ENCODE measurements at places on chromosomes 12 and 14. TPM values are rescaled to one million over a fixed set of nuclear protein-coding genes. Genes with fewer than 3 reads are reported as not detected.

- no peaks in the 10 kb centered on the region for H3K36me3 ChIP-seq
- no peak overlapping the region for H3K27ac ChIP-seq
- no peak for DNase-seq
- no peak overlapping the region for H3K4me3 ChIP-seq
- no peaks in the 10 kb centered on the region for H3K4me1 ChIP-seq
These were observed 7.3 kb upstream of the RNASE1 start for GRCh38 chr14:20809917-20810316.

- peak overlapping the region; percentile 57 for H3K27ac ChIP-seq
- peak; percentile 85 for DNase-seq
- H3K4me1 ChIP-seq = no peaks in the 10 kb centered on the region
- H3K36me3 ChIP-seq = no peaks in the 10 kb centered on the region
- H3K4me3 ChIP-seq = no peak overlapping the region
These were observed 50.5 kb upstream of the RAP1B start for GRCh38 chr12:68559984-68560850.

DNA sequence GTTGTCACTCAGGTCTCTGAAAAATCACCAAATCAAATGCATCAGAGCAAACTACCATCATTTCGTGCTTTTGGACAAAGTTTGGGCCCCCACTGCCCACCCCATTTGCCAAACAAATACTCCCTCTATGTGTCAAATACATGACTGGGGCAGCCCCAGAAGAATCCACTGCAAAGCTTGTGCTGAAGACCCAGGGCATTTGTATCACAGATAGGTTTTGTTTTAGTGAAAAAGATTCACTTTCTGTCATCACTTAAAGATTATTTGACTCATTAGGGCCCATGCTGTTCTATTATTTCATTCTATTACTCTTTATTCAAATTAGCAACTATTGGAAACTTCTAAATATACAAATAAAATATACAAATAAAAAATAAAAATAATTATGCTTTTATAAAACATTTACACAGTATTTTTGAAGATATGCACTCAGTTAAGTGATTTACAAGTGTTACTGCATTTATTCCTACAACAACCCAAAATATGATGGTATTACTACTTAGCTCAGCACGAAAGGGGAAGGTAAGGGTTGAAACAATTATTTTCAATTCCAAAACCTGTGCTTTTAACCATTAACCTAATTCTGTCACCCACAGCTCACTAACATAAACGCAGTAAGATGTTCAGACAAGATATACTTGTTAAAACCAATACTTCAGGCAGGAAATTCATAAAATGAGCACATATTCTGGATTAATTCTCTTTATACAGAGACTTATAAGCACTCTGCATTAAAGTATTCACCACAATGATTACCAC lies 36.5 kb downstream of the LRIG3 start:
- H3K27me3 ChIP-seq = no peaks in the 10 kb centered on the region
- peaks cover 39% of the 10 kb centered on the region for H3K36me3 ChIP-seq
- H3K4me1 ChIP-seq = no peaks in the 10 kb centered on the region
- no peak overlapping the region for H3K27ac ChIP-seq
- H3K4me3 ChIP-seq = no peak overlapping the region

DNA sequence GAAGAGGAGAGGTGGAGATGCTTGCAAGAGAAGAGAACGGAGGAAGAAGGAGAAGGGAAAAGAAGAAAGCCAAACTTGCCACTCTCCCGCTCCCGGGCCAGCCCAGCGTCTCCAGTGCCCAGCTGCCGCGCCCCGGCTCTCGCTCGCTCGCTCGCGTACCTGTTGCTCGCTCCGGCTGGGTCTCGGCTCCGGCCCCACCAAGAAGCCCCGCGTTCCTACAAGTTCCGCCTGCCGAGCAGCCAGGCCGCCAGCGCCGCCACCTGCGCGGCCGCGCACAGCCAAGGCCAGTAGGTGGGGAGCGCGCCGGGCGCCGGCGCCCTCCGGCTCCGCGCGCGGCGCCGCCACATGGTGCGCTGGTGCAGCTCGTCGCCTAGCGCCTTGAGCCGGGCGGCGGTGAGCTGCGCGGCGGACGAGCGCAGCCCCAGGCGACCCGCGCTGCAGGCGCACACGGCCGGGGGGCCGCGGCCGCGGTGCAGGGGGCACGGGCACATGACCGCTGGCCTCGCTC lies 370 bp downstream of the HRK start:
- H3K36me3 ChIP-seq = no peaks in the 10 kb centered on the region
- DNase-seq = no peak
- H3K4me3 ChIP-seq = peak overlapping the region; percentile 17
- H3K27ac ChIP-seq = no peak overlapping the region
- H3K27me3 ChIP-seq = peaks cover 19% of the 10 kb centered on the region

DNA sequence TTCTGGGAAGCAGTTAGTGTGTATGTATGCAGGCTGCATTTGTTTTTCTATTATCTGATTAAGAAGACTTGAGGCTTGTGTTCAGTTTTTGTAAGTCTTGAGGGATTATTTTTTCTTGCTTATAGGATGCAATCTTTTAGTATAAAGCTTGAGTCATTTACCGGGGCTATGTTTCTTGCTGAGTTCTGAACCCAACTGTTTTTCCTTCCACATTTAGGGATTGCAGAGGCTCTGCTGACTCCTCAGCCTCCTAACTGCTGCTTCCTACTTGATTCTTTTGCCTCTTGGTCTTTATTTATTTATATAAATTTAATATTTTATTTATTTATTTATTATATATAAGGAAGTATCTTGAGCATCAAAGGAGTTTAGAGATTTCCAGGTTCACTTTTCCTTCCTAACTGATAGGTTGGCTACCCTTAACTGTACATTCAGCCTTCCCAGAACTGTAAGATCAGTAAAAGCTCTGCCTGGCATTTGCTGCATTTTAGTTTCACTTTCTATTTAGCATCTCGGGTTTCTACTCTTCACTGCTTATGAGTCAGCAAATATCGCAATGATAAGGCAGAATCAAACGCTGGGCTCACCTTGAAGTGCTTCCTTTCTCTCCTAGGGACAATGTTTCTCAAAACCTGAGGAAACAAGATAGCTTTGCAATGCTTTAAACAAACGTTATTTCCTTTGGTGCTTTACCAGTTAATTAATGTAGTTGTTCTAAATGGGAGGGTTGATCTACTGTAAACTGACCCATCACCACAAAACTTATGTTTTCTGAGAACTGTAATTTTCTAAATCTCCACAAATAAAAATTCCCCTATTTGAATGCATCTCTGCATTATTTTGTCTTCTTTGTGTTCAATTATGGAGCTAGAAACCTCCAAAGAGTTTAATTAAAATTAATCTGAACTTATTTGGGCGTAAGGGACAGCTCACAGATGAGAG lies 1183.7 kb upstream of the TMEM132C start:
- no peaks in the 10 kb centered on the region for H3K36me3 ChIP-seq
- H3K4me1 ChIP-seq = peaks cover 12% of the 10 kb centered on the region
- no peak for DNase-seq
- no peaks in the 10 kb centered on the region for H3K27me3 ChIP-seq

GRCh38 chr14:20179218-20179617 lies 11.5 kb upstream of the OR11G2 start:
- H3K36me3 ChIP-seq = no peaks in the 10 kb centered on the region
- DNase-seq = no peak
- no peaks in the 10 kb centered on the region for H3K4me1 ChIP-seq
- H3K27ac ChIP-seq = no peak overlapping the region
- no peaks in the 10 kb centered on the region for H3K27me3 ChIP-seq
- no peak overlapping the region for H3K4me3 ChIP-seq

- H3K27ac ChIP-seq = no peak overlapping the region
- H3K4me1 ChIP-seq = no peaks in the 10 kb centered on the region
- H3K4me3 ChIP-seq = no peak overlapping the region
- H3K27me3 ChIP-seq = no peaks in the 10 kb centered on the region
These were observed 448.1 kb downstream of the NPAS3 start for GRCh38 chr14:33386781-33387180.

DNA sequence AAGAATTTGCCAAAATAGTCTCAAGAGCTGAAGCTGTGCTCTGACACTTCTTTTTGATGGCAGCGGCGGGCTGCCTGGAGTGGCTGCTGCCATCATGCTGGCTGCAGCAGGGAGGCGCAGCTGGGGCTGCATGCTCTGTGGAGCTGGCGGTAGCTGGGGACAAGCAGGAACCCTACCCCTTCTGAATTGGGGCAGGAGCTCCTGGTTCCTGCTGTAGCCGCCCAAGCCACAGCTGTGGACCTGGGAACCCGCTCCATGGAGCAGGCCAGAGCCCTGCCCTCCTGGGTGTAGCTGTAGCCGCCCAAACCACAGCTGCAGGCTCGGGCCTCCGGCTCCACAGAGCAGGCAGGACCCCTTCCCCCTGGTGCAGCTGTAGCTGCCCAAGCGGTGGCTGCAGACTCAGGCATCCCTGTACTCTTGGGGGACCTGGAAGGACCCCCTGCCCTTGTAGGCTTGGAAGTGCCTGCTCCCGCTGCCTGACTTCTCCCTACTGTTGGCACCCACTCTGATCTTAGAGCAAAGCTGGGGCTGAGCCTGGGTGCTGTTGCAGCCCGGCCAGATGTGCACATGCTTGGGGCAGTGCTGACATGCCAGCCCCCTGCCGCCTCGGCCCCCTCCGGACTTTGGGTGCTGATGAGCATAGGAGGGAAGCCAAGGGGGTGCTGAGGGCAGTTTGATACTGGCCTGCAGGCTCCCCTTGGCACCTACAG lies 33.3 kb downstream of the APAF1 start:
- H3K27me3 ChIP-seq = no peaks in the 10 kb centered on the region
- no peaks in the 10 kb centered on the region for H3K4me1 ChIP-seq
- DNase-seq = no peak
- H3K4me3 ChIP-seq = no peak overlapping the region
- H3K36me3 ChIP-seq = peaks cover 65% of the 10 kb centered on the region

- H3K27ac ChIP-seq = no peak overlapping the region
- H3K4me3 ChIP-seq = no peak overlapping the region
- no peak for DNase-seq
- no peaks in the 10 kb centered on the region for H3K27me3 ChIP-seq
These were observed 55.5 kb downstream of the CDC42BPB start for GRCh38 chr14:103001651-103002396.

DNA sequence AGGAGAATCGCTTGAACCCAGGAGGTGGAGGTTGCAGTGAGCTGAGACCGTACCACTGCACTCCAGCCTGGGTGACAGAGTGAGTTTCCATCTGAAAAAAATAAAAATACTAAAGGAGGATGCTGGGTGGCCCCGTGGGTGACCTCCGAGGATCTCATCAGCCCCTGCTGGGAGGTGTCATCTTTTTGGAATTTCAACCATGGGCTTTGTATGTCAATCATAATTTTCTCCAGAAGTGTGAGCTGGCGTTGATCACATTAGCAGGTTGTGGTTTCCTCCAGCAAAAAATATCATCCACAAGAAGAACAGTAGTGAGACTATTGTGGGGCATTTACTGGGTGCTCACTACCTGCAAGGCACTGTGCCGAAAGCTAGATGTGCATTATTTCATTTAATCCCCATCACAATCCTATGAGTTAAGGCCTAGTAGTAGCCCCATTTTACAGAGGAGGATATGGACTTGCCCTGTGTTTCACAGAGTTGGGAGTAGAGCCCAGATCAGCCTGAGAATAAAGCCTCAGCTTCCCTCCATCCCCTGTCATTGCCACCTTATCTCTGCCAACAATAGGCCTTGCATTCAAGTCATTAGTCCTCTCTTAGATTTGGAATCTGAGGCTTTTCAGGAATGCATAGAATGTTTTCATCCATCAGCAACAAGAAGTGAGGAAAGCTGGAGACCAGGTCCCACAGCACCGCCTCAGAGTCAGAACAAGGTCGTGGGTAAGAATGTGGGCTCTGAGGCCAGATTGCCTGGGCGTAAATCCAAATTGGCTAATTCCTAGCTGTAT lies 39.8 kb downstream of the SVOP start:
- H3K4me3 ChIP-seq = no peak overlapping the region
- no peaks in the 10 kb centered on the region for H3K36me3 ChIP-seq
- no peaks in the 10 kb centered on the region for H3K4me1 ChIP-seq
- no peak for DNase-seq

DNA sequence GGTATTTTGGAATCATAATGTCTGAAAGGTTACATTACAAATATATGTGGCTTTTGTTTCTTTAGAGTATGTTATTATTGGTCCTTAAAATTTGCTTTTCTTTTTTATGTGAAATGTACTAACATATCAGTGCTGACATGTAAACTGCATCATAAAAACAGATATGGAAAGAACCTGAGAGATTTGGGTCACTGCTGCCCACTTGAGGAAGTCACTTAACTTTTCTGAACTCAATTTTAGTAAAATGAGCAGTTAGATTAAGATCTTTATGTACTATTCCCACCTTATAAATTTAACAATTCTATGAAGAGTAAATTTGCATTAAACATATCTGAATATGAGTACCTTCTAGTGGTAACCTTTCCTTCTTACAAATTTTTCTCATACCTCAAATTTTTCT lies 7.5 kb downstream of the PTGR2 start:
- no peak for DNase-seq
- no peak overlapping the region for H3K4me3 ChIP-seq
- no peaks in the 10 kb centered on the region for H3K27me3 ChIP-seq
- no peaks in the 10 kb centered on the region for H3K4me1 ChIP-seq
- no peak overlapping the region for H3K27ac ChIP-seq
- peaks cover 36% of the 10 kb centered on the region for H3K36me3 ChIP-seq

- H3K4me3 ChIP-seq = no peak overlapping the region
- H3K27ac ChIP-seq = no peak overlapping the region
- H3K36me3 ChIP-seq = no peaks in the 10 kb centered on the region
- H3K27me3 ChIP-seq = no peaks in the 10 kb centered on the region
- DNase-seq = no peak
These were observed 194.8 kb upstream of the DCN start for GRCh38 chr12:91377436-91377835.

DNA sequence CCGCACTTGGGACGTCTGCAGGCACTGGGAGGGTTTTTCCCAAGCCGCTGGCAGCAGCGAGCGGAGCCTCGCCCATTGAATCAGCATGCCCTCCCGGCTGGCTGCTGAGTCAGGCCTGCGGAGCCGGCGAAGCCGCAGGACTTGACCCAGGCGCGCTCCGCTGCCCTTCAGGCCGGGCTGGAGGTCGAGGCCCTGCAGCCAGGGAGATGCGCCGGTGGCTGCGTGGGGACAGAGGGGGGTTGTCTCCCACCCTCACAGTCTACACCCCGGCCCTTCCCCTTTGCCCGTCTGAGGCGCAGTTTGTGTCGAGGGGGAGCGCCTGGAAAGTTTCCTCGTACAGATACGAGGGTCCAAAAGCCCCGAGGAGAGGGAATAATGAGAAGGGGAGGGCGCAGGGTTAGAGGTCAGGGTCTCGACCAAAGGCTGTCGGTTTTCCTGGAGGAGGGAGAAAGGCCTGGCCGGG lies 759 bp upstream of the KLC1 start:
- peaks cover 68% of the 10 kb centered on the region for H3K4me1 ChIP-seq
- DNase-seq = peak; percentile 86
- H3K4me3 ChIP-seq = peak overlapping the region; percentile 99
- peak overlapping the region; percentile 100 for H3K27ac ChIP-seq

- no peaks in the 10 kb centered on the region for H3K4me1 ChIP-seq
- H3K36me3 ChIP-seq = peaks cover 5% of the 10 kb centered on the region
- no peak overlapping the region for H3K27ac ChIP-seq
- no peaks in the 10 kb centered on the region for H3K27me3 ChIP-seq
These were observed 18.0 kb downstream of the MFAP5 start for GRCh38 chr12:8644345-8645248.

TSPAN11 gene
- 2.5 TPM for total RNA-seq

KRT74 gene
- total RNA-seq = 2.9 TPM

CCDC60 gene
- total RNA-seq = not detected

AKAP5 gene
- not detected for total RNA-seq

LTB4R2 gene
- total RNA-seq = 1.4 TPM

ZFYVE21 gene
- 71.6 TPM for total RNA-seq

RHOF gene
- 21.9 TPM for total RNA-seq

RPL41 gene
- total RNA-seq = 606 TPM

CARMIL3 gene
- total RNA-seq = not detected

RPL36AL gene
- 301 TPM for total RNA-seq

TEX52 gene
- not detected for total RNA-seq

PLEK2 gene
- total RNA-seq = 1.1 TPM

All from right atrium auricular region (tissue), 2 donors.